ENCODE measurements at places on chromosomes 2 and 18.

DNA sequence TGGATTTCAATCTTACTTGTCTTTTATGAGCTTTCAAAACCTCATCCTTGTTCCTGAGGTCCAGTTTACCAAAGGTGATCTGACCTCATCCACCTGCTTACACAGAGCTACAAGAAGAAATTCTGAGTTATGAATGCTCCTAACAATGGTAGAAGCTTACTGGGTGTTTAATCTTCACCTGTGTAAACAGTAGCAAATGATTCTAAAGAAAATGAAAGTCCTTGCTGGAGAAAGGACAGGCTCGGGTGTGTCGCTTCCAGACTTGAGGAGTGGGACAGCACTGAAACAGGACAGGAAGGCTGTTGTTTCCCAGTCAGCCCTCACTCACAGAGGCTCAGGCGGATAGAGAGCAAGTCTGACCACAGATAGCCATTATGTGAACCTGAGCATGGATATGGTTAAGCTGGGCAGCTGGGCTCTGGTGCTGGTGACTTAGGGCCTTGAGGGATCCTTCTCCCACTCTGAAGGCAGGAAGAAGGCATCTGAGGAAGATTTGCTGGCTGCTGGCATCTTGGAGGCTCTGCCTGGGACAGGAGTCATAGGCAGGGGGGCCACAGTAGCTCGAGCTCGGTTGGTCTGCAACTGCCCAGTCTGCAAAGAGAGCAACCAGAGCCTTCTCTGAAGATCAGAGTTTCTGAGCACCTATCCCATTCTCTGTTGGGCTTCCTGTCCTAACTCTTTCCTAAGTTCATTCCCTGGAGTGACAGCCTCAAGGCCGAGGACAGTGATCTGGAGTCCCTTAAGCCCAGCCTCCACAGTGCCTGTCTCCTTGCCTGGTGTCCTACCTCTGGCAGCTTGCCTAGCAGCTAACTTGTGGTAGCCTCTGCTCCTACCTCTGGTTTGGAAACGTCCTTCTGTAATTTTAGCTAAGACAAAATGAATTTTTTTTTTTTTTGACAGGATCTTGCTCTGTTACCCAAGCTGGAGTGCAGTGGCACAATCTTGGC, 4.0 kb downstream of the DOK1 start:
- DNase-seq: no peak

- no peak for DNase-seq
These were observed 33.8 kb downstream of the GPC1 start for GRCh38 chr2:240469239-240469636.

DNA sequence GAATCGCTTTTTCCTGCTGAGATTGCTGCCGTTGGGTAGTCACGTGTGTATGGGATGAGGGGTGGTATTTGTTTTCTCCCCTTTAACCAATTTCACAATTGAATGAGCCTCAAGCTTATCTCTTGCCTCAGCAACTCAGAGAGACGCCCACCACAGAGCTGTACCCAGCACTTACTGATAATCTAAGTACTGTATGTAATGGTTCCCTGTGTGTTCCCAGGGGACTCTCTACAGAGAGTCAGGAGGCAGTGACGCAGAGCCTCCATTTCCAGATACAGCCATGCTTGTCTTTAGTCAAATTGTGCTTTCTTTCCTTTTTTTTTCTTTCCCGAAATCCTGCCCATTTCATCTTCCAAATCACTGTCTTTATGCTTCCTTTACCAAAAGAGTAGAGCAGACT, 1102.1 kb upstream of the KLHL29 start:
- DNase-seq: no peak

- no peak for DNase-seq
These were observed 138.3 kb downstream of the CDH20 start for GRCh38 chr18:61471541-61471940.

DNA sequence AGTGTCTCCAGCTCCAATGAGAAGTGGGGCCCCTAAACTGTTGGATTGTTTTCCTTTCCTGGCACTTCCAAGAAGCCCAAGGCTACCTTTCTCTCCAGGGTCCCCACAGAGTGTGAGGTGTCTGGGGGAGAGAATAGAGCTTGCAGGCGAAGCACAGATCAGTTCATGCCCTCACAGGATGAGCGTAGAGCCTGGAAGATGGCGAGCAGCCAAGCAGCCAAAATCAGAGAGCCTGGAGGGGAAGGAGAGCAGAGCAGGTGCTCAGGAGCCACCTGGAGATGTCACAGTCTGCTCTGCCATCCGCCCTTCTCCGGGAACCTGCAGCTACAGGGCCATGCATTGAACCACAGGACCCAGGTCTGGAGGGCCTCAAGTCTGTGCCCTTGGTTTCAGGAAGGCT, 54.7 kb upstream of the TCF7L1 start:
- DNase-seq: no peak

GRCh38 chr2:41736105-41736567, 311.7 kb upstream of the PKDCC start:
- no peak for DNase-seq

DNA sequence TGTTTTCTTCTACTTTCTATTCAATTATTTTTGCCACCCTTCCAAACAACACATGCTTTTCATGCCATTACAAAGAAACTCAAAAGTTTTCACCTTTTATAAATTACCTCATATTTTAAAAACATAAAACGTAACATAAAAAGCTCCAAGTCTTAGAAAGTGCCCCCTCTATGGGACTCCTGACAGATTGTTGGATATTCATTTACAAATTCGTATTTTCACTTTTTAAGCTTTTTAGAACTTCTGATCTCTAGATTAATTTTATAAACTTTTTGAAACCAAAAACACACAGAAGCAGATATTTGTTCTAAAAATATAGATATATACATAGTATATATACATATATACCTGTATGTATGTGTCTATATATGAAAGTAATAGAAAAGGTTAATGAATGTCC, 1.5 kb downstream of the COL5A2 start:
- no peak for DNase-seq

- no peak for DNase-seq
These were observed 1.7 kb downstream of the ALLC start for GRCh38 chr2:3659447-3660432.

DNA sequence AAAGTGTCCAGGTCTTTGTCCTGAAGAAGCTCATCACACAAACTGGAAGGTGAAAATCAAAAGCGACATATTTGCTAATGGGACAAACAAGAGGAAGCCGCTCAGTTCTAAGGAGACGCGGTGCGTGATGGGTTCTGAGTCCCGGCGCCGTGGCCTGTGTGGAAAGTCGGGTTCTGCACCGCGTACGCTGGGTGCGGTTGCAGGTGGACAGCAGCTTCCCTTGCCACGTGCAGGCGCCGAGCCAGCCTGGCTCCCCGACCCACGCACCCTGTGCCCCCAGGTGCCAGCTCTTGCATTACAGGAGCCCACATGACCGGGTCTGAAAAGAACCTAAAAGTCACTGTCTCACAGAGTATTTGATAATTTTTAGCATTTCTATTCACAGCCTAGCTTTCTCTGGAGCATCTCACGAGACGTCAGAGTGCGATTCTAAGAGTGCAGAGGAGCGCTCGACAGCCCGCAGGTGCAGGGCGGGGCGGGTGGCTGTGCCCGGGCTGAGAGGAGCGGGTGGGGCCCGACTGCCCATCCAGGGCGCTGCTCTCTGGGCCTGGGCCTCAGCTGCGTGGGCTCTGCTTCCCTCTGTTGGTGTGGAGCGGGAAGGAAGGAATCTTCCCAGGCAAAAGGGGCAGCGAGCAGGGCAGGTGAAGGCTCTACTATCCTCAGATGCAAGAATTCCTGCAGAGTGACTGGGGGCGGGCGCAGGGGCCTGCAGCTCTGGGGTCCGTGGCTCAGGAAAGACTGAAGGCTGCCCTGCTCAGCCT, 39.4 kb downstream of the MYT1L start:
- DNase-seq: no peak

GRCh38 chr2:168793596-168793995, 8.8 kb upstream of the NOSTRIN start:
- DNase-seq: no peak

GRCh38 chr18:63994783-63995399, 25.0 kb downstream of the SERPINB8 start:
- peak; percentile 13 for DNase-seq

DNA sequence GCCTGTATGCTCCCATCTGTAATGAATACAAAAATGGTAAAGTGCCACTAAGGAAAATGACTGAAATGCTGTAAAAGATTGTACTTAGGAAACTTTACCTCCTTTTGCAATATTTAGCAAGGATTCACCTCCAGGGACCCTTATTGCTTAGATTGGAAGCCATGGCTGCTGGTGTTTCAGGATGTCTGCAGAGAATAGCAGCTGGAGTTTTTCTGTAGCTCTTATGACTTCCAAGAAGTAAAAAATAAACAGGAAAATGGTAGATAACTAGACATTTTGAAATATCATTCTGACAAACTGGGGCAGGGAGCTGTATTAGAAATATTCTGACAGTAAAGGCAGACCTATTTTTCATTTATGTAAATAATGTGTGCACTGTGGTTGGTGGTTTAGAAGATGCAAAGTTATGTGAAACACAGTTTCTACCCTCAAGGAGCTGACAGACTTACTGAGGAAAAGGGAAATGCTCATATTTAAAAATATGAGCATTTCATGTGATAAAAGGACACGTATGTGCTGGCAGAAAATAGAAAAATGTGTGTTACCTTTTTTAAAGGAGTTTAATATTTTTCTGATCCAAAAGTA, 224.9 kb upstream of the BOD1L2 start:
- no peak for DNase-seq

DNA sequence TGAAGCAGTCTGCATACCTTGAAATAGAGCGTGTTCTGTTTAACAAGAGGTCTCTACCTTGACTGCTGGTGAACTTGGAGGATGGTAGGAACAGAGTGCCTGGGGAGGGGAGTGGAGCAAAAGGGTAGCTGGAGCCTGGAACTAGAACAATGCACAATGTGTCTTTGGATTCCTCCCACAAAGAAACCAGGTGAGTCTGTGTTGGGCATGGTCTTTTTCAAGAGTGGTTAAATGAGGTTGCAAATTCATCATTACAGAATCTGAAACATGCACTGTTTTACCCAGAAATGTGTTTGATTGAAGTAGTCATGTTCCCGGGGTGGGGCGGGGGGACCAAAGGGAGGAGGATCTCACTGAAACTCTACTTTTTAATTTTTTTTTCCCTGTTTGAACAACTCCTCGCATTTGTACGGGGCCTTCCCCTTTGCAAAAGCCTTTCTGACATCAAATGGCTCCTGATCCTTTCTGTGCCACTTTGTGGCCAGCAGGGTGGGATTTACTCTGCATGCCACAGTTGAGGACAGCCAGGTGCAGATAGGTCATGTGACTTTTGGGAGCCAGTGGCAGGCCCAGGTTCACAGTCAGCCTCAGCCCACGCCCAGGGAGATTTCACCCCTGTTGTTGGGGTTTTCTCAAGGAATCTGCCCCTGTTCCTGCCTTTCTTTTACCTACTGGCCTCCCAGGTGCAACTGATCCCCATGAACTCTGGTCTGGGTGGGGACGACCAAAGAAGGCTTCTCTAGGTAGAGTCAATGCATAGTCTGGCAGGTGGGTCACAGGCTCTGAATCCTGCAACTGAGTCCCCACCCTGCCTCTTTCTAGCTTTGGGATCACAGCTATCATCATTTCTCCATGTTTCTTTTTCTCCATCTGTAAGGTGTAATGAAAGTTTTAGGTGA, 28.2 kb downstream of the MYCN start:
- DNase-seq: no peak

- DNase-seq: no peak
These were observed 36.1 kb downstream of the RNF152 start for GRCh38 chr18:61856678-61857077.
